WERI-Rb-1 (cell line): ENCODE measurements at places on chromosomes 16 and 17.
A peak's percentile ranks its signal among the peaks of the same experiment; 100 is the strongest.

GRCh38 chr17:40602445-40603443 is 37.5 kb upstream of the CCR7 start:
- DNase-seq, result no peak

- peak; percentile 81 for DNase-seq
Observed at GRCh38 chr16:19167710-19168370, at the start of gene SYT17. Gene SYT17, plus strand, starts transcription at chr16:19168240. Its CDS starts 407 bp downstream, at chr16:19168647.

- no peak for DNase-seq
Observed at GRCh38 chr16:69119536-69119935, 12.9 kb downstream of the CHTF8 start.

GRCh38 chr17:82867763-82868325 is 28.0 kb upstream of the ZNF750 start:
- DNase-seq, result no peak

- no peak for DNase-seq
Observed at GRCh38 chr17:46057366-46057765, 58.3 kb downstream of the STH start.

GRCh38 chr17:7867881-7868329 is 10.1 kb downstream of the CYB5D1 start:
- no peak for DNase-seq

- no peak for DNase-seq
Observed at GRCh38 chr17:65219124-65219523, 82.0 kb downstream of the RGS9 start.

- peak; percentile 74 for DNase-seq
Observed at GRCh38 chr17:66200685-66201092, 8.8 kb upstream of the CEP112 start.

GRCh38 chr17:37848690-37849616 is 75.3 kb upstream of the TBC1D3K start:
- no peak for DNase-seq

GRCh38 chr16:66014221-66014620 is 352.3 kb upstream of the CDH5 start:
- no peak for DNase-seq

DNA sequence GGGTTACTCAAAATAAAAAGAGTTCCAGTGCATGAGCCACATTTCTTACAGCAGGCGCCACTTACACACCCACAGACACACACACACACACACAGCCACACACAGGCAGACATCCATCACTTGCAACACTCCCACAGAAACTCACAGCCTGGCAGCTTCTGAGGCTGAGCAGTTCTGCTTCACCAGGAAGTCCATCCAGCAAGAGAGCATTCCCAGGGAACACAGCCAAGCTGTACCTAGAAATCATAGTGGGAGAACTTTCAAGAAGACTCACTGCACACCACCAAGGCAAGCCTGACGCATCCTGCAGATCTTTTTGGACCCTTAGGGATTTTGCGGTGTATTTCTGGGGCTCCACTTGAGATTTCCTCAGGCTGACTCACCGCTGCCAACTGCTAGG is 140.9 kb upstream of the WSB1 start:
- DNase-seq, result no peak

GRCh38 chr17:12388226-12388625 is 277.5 kb upstream of the MYOCD start:
- no peak for DNase-seq

GRCh38 chr16:90053902-90054500 is 23.1 kb downstream of the PRDM7 start:
- DNase-seq, result no peak

- no peak for DNase-seq
Observed at GRCh38 chr17:2111691-2112090, 56.8 kb downstream of the HIC1 start.

GRCh38 chr17:27545562-27546229 is 85.3 kb upstream of the LGALS9 start:
- no peak for DNase-seq

DNA sequence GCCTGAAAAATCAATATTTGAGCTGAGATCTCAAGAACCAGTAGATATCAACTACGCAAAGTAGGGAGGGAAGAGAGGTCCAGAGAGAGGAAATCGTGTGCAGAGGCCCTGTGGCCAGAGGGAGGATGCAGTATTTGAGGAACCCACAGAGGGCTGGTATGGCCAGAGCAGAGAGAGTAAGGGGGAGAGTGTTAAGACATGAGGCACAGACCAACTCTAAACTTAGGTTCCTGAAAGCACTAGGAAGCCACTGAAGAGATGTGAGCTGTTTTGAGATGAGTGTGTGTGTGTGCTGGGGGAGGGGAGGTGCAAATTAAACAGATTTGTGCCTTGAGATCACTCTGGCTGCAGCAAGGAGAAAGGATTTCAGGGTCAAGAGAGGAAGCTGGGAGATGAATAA is 10.9 kb downstream of the SLC13A2 start:
- DNase-seq, result no peak

- no peak for DNase-seq
Observed at GRCh38 chr16:88599092-88599733, 29.0 kb downstream of the ZC3H18 start.

DNA sequence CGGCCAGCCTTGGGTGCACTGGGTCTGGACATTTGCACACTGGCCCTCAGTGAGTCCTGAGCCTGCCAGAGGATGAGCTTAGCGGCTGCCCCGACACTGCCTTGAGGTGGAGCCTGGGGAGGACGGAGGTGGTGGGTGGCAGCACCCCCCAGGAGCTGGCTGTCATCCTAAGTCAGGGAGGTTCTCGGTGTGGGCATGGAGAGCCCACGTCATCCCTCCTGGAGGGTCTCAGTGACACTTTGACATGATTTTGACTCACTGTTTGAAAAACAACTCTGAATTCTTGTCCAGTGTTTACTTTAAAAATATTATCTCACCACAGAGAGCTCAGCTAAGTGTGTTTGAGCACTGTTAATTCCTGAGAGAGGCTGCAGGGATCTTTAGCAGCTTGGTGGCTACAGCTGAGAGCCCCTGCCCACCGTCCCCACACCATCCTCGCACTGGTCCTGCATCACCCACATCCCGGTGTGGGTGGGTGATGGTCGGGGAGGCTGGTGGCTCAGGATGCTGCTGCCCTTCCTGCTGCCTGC is 63.1 kb downstream of the BANP start:
- no peak for DNase-seq

- no peak for DNase-seq
Observed at GRCh38 chr16:3054965-3055733, 8.8 kb downstream of the MMP25 start.
